ENCODE measurements at places on chromosomes 2 and 18.

GRCh38 chr2:128941751-128942150 is 623.1 kb upstream of the HS6ST1 start:
- peak; percentile 87 for DNase-seq

GRCh38 chr18:74898965-74899364 is 301.3 kb downstream of the ZNF407 start:
- no peak for DNase-seq

- no peak for DNase-seq
These were observed 11.4 kb downstream of the FOSL2 start for GRCh38 chr2:28404086-28404485.

DNA sequence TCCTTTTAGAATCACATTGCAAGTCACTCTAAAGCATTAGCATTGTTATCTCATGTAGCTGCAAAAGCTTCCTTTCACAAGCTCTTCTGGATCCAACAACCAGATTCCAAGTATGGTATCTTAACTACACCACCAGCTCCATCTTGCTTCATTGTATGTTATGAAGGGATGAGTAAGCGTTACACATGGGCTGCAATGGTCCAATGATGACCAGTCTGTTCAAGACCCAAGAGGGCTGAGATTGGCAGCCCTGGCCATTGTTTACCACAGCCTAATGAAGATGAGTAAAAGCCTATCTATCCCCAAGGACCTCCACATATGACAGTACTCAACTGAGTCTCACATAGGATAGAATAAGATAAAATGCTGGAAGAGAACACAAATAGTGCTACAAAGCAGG is 6.3 kb downstream of the CFLAR start:
- no peak for DNase-seq

DNA sequence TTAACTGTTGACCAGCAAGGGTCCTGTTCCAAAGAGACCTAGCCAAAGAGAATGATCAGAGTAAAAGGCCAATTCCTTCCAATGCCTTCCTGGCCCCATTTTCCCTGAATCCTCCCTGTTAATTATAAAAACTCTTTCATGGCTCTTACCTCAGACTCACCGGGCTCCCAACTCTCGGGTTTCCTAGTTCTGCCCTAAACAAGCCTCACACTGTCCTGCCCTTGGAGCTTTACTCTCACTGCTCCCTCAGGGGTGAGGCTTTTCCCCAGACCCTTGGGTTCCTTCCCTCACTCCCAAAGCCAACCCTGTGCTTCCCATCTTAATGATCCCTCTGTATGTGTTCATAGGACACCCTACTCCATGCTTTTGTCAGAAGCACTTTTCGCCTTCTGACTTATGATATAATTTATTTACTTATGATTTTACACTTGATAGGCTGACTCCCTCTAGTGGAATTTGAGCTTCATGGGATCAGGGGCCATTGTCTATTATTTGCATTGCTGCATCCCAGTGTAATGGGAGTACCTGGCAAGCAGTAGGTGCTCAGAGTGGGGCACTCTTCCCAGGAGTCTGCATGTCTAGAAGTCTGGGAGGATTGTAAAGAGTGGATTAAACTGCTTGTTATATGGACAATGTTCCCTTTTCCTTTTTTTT is 29.9 kb upstream of the ZNG1B start:
- DNase-seq, result no peak

DNA sequence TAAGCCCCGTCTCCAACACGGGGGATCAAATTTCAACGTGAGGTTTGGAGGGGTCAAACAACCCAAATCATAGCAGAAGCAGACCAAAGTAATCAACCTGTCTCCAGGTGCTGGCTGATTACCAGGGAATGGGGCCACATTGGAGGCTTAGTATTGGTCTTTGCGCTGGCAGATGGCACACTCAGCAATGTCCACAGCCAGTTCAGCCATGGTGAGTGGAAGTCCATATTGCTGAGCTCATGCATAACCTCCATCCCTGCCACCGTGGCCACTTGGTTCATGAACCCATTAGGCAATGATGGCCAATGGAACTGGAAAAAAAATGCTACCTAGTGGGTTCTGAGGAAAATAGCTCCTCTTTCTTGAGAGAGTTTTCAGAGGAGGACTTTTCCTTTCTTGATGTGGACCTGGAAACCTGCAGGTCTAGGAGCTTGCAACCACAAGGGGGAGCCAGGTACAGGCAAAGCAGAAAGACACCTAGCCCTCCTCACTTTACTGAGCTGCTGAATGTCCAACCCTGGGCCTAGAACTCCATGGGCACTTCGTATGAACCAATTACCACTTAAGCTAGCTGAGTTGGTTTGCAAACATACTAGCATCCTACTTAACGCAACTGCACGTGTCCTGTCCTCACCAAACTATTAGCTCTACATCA is 128.0 kb upstream of the GYPC start:
- peak; percentile 60 for DNase-seq

- DNase-seq, result no peak
These were observed 41.2 kb downstream of the KYNU start for GRCh38 chr2:142918624-142919023.

GRCh38 chr2:168726375-168726774 is 76.1 kb upstream of the NOSTRIN start:
- no peak for DNase-seq

GRCh38 chr18:48254077-48254602 is 155.0 kb downstream of the ZBTB7C start:
- DNase-seq, result no peak

DNA sequence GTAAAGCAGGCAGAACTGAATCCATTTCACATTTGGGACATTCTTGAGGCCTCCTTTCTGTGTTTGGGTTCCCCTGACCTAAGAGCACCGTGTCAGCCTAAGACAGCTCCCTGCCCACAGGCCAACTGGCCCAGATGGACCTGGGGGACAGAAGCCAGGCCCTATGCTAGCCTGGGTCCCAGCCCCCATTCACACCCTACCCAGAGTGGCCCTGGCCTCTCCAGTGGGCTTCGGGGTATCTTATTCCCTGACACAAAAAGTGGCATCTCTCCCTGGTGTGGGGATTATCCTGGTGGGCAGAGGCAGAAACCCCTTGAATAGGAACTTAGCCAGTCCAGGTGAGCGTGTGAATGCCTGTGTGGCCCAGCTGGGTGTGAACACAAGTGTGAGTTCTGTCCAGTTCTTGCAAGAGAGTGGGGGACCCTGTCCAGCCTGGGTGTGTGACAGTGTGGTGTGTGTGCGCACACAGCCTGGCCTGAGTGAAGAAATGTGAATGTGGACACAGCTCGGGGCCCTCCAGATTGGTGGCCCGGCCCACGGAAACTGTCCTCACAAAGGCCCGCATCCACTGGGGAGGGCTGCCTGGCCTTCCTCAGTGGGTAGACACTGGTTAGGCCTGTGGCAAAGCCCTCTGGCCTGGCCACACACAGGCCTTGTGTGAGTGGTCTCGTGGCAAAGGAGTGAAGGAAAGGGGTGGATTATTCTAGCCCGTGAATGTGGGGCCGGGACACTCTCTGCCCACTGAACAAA is 63.0 kb upstream of the HAAO start:
- DNase-seq, result no peak

GRCh38 chr2:23698721-23699579 is 228.0 kb downstream of the ATAD2B start:
- DNase-seq, result no peak

DNA sequence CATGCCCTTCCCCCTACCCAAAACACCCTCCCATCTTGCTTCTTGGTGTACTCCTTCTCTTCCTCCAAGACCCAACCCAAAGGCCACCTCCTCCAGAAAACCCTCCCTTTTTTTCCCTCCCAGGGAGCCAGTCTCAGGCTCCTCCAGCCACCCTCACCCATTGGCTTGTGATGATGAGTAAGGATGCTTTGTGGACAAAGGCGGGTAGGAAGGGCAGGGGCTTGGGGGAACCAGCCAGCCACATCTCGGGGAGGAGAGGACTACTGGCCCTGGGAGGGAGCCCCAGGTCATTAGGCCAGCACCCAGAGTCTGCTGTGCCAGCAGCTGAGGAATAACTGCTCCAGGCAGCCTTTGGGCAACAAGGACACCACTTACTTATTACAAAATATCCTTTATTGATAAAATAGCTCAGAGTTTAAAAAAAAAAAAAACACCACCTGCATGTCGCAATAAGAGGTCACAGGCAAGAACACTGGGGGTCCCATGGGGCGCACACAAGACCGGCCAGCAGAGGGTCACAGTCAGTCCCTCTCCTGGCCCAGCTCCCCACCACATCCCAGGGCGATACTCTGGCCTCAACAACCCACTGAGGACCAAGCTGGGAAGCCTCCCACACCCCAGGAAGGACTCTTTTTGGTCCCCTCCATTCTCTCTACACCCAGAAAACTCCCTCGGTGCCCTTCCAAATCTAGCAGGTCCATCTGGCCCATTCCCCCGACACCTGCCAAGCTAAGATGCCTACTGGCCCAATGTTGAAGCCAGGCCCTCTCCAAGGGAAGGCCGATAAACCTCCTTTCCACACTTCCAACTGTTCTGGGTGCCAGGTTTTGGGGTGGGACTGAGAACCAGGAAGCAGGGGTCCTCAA is 3.6 kb downstream of the ADRA2B start:
- no peak for DNase-seq

DNA sequence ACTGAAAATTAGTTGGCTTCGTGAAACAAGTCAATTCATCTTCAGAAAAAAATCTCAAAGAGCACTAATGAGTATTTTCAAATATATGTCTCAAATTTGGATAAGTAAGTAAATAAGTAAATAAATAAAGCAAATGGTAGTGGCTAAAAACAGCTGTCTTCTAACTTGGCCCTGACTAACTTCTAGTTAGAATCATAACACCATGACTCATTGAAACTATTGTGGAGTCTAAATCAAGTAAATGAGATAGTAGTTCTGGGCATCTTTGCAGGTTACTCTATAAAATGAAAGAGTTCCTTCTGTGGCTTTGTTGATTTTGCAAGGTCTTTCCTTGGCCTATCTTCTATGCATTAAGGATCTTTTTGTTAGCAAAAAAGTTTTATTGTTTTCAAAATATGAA is 110.7 kb downstream of the SLC8A1 start:
- DNase-seq, result no peak

DNA sequence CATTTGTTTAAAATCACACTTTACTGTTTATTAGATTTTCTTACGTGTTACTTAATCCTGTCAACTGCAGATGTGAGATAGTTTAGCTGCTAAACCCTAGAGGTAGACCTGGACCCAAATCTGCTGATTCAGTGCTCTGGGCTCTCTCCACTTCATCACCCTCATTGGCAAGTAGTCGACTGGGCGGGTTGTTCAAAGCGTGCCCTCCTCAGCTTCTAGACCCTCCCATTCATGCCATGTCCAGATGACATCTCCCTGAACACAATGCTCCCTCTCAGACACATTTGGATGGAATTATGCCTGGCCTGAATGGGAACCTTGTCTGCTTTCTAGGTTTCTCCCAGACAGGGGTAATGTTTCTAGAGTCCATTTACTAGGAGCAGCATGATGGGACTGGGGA is 43.7 kb downstream of the RPIA start:
- no peak for DNase-seq

DNA sequence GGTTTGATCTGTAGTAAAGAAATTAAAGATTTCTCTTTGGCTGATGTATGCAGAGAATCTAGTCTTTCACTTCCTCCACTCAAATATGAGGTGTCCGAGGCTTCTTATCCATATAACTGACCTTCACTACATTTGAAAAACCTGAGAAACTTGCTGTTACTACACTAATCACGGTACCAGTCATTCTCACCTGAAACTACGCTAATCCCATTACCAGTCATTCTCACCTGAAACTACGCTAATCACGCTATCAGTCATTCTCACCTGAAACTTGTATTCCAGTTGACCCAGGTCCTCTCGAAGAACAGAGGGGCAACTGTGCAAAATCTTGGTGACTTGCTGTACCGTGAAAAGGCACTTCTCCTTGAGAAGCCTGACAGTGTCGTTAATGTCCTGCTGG is 5.1 kb downstream of the MTERF4 start:
- DNase-seq, result no peak

DNA sequence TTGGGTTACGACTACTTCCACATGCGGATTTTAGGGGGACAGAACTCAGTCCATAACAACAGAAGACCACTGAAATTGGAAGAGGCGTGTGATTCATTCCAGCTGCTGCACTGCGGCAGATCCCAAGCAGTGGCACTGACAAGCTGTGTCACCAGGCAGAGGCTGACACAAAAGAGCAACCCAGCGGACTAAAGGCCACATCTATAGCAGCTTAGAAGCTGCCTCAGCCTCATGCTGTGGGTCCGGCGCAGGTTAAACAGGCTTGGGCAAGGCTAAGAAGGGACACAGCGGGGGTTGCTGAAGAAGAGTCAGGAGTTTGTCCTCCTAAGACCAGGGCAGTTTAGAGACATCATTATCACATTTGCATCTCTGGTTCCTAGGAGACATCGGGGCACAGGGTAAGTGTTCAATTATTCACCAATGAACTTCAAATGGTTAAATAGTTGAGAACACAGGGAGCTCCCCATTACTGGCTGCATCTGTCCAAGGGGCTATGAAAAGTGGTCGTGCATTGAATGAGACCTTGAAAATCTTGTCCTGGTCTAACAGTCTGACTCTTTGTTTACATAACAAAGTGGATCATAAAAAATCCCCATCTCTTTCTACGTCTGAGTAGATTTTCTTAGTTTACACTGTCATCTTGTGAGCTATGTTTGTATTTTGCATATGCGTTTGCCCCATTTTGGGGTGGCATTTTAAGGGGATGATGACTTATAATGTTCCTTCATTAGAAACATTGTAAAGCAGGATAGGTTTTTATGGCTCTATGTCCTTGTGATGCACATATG is 162.3 kb upstream of the TRIB2 start:
- no peak for DNase-seq

DNA sequence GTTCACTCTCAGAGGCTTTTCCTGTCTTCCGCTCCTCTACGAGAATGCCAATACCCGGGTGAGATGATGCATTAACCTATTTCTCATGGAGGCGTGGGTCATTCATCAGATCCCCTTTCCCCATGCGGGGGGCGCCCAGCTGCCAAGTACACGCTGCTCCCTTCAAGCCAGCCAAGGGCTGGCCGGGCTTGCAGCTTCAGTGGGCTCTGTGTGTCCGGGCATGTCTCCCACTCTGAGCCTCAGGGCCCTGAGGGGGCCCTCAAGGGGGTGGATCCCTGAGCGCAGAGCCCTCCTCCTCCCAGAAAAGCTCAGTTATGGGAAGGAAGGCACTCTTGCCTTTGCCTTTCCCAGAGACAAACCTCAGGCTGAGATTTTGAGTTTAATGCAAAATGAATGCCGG is 431.8 kb upstream of the MYT1L start:
- no peak for DNase-seq

DNA sequence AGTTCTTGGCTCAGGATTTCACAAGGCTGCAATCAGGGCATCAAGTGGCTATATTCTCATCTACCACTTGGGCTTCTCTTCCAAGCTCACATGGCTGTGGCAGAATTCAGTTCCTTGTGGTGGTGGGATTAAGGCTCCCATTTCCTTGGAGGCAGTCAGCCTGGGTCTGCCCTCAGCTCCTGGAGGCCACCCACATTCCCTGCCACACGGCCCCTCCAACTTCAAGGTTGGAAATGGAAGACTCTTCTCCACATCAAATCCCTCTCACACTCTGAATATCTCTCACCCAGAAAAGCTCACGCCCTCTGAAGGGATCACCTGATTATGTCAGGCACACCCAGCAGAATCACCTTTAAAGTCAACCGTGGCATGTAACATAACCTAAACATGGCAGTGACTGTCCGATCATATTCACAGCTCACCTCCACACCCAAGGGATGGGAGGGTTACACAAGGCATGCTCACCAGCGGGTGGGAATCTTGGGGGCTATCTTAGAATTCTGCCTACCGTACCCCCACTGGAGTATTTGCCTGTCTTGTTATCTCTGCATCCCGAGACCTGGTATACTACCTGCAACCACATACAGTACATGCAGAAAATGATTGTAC is 256.2 kb upstream of the KLHL29 start:
- DNase-seq, result no peak
